Tongue (tissue), 3 donors: ENCODE measurements at places on chromosomes 5 and 9. TPM values are rescaled to one million over a fixed set of nuclear protein-coding genes. Genes with fewer than 3 reads are reported as not detected.

Gene CDHR2
- not detected for total RNA-seq

Gene FOXI1
- total RNA-seq: not detected

Gene SYNPO
- 36.6 TPM for total RNA-seq

Gene OR1J2
- total RNA-seq: not detected

Gene SERF1A
- total RNA-seq: 6.6 TPM

Gene LCN10
- not detected for total RNA-seq

Gene MRRF
- total RNA-seq: 30.9 TPM

Gene ADAMTS12
- 28.7 TPM for total RNA-seq

Gene RNF44
- 12.3 TPM for total RNA-seq

Gene PCDHGA1
- total RNA-seq: 1.8 TPM

Gene RGS7BP
- total RNA-seq: 2.2 TPM

Gene GABRA6
- not detected for total RNA-seq

Gene LECT2
- total RNA-seq: not detected

Gene TAF1L
- 0.21 TPM for total RNA-seq

Gene C9orf57
- total RNA-seq: not detected

Gene CDH10
- 2.5 TPM for total RNA-seq

Gene CDX1
- total RNA-seq: 0.31 TPM

Gene CMBL
- 42.9 TPM for total RNA-seq

Gene BAAT
- 0.41 TPM for total RNA-seq

Gene CDKN2A
- total RNA-seq: not detected

Gene SPATA31E1
- total RNA-seq: not detected

Gene MZB1
- total RNA-seq: 0.62 TPM

Gene ALAD
- 27.8 TPM for total RNA-seq

Gene FOXD4
- total RNA-seq: not detected

Gene SPATA31D4
- total RNA-seq: not detected

Gene EQTN
- total RNA-seq: 0.51 TPM

Gene NCBP1
- 50.6 TPM for total RNA-seq

Gene ADGRV1
- total RNA-seq: 7.1 TPM

Gene SPAAR
- total RNA-seq: 1.8 TPM

Gene SPATA31D3
- not detected for total RNA-seq

Gene IRX2
- total RNA-seq: 1.6 TPM

Gene TRIM7
- total RNA-seq: 21.7 TPM

Gene TNFSF15
- 1.8 TPM for total RNA-seq

Gene FGF18
- total RNA-seq: 3.9 TPM

Gene KLF9
- 48.3 TPM for total RNA-seq

Gene GPR150
- not detected for total RNA-seq

Gene ANKRD18B
- 6.6 TPM for total RNA-seq

Gene ARHGEF28
- 22.0 TPM for total RNA-seq

Gene ACTBL2
- not detected for total RNA-seq

Gene PTGDS
- 10.2 TPM for total RNA-seq

Gene PCDHB12
- 4.8 TPM for total RNA-seq

Gene CCDC192
- 0.31 TPM for total RNA-seq

Gene NRARP
- 18.8 TPM for total RNA-seq

Gene OR1Q1
- total RNA-seq: not detected

Gene CAVIN4
- total RNA-seq: 392 TPM
